Activated CD4-positive, alpha-beta memory T cell treated with anti-CD3 and anti-CD28 coated beads, Interleukin-2, amount 10 ng/mL, durations not matched to agents 7 days and 5 days (primary cell): ENCODE measurements at places on chromosomes 1 and 21. TPM values are rescaled to one million over a fixed set of nuclear protein-coding genes. Genes with fewer than 3 reads are reported as not detected.

- peak; percentile 49 for DNase-seq
Observed at GRCh38 chr1:113042285-113043143, 30.5 kb upstream of the LRIG2 start.

DNA sequence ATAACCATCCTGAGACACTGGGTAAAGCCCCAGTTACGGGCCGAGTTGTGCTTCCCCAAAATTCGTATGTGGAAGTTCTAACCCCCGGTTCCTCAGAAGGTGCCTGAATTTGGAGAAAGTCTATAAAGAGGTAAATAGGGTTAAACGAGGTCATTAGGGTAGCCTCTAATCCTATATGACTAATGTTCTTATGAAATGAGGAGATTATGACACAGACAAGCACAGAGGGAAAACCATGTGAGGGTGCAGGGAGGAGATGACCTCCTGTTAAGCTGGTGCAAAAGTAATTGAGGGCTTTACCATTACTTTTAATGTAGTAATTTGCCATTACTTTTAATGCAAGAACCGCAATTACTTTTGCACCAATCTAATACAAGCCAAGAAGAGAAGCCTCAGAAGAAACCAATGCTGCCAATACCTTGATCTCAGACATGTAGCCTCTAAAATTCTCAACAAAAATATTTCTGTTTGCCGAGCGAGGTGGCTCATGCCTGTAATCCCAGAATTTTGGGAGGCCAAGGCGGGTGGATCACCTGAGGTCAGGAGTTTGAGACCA, 260.8 kb downstream of the GPATCH2 start:
- no peak for DNase-seq

DNA sequence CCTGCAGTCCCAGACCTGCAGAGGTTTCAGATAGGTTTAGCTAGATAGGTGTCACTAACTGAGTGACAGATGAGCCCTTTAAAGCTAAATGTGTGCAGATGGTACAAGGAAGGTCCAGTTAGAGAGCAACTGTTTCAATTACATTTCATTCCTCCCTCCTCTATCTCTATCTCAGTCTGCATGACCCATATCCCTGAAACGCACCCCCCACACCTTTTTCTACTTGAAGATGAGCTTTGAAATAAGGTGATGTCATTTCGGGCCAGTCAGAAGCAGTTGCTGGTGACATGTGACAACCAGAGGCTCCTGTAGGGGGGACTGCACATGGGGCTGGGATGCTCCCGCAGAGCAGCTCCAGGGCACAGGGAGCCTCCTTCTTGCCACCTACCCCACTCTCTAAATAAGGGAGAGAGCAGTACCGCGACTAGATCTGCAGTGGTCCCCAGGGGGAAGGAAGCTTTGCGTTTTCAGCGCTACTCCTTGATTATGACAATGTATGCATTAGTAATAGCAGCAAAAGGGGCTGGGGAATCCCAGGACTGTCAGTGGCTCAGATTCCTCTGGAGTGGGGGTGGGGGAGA, 4.3 kb downstream of the ATP8B2 start:
- no peak for DNase-seq

- no peak for DNase-seq
Observed at GRCh38 chr1:50103615-50104081, 5.1 kb upstream of the ELAVL4 start.

DNA sequence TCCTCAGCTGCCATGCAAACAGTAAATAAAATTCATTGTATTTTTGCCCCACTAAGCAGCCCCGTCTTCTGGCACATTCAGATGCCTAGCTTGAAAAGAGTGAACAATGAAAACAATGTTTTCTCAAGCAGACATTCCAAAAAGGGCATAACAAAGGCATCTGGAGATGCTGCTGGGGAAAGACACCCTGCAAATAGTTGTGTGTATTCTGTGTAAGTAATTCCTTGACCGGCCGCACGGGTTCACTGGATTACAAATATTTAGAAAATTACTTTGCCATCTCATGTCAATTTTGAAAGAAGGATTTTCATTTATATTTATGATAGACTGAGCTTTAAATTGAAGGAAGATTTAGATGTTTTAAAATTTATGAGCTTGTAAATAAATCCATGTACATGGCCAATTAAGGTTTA, 142.2 kb downstream of the SLC45A1 start:
- no peak for DNase-seq

DNA sequence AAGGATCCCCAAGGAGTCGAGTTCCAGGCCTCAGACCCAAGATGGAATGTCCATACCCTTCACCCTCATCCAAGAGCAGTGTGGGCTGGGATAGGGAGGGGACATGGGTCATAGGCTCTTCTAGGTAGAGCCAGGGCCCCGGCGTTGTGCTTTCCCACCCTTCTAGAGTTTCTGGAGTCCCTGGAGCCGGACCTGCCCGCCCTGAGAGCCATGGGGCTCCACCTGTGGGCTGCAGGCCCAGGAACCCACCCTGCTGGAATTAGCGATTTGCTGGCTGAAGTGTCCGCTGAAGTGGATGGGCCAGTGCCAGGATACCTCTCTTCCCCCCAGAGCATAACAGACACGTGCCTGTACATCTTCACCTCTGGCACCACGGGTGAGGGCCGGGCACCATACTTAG, 1.1 kb downstream of the SLC27A3 start:
- DNase-seq: no peak

DNA sequence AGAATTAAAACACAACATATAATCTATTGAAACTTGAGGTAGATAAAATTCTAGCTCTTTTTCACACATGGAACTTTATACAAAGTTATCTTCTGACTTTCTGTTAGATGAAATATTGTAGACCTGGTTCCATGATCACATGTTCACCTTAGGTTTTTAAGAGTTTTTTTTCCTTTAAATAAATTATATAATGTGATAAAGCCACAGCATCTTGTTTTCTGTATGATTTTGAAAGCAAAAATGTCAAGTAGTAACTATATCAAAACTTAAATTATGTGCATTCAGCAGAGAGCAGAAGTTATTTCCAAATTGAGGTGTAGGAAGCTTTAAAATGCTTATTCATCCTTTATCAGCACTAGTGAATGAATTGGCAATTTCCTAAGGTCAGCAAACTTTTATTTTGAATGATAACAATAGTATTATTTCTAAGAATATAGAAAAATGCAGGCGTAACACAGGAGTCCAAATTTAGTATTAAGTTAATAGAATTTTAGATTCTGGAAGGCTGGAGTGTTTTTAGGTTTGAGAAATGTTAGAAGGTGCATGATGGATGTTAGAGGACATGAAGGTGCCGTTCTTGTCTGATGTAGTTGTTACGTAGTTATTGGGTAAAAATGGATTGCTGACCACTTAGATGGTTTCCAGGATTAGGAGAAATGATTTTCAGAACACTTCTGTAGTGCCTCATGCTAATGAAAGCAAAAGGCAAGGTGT, 17.5 kb downstream of the BACH1 start:
- DNase-seq: no peak

DNA sequence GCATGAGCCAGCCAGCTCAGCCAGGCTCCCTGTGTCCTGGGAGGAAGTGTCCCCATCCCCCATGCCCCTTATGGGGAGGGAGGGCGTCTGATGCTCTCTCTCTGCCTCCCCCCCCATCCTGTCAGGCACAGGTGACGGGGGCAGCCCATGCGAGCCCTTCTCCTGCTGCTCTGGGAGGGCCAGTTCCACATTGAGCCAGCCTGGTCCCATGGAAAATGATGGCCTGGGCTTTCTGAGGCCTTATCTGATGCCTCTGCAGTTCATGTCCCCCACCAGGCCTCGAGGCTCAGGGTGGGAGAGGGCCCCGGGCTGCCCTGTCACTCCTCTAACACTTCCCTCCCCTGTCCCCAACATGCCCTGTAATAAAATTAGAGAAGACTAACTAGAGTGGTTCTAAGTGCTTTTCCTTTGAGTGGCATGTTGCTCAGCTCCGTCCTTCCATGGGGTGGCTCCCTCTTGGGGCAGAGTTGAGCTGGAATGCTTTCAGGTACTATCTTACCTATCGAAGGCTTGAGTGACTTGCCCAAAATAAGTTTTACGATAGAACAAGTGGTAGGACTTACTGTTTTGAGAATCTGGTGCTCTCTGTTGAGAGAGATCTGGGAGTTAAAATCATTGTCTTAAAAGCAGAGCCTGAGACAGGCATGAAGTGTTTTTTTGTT, 1.8 kb upstream of the MTFR1L start:
- no peak for DNase-seq

GRCh38 chr1:62436039-62436465, 797 bp upstream of the USP1 start:
- peak; percentile 98 for DNase-seq

The NPPB gene
- total RNA-seq: not detected

The SELENBP1 gene
- total RNA-seq: not detected

The PIP5K1A gene
- total RNA-seq: 61.1 TPM

The GBP6 gene
- 0.38 TPM for total RNA-seq

The ITLN2 gene
- not detected for total RNA-seq
